ENCODE measurements at places on chromosomes 7 and 10.
A peak's percentile ranks its signal among the peaks of the same experiment; 100 is the strongest.

- DNase-seq: no peak
Observed at GRCh38 chr7:1694611-1695511, 24.8 kb downstream of the ELFN1 start.

- DNase-seq: no peak
Observed at GRCh38 chr10:76885816-76886215, 751.8 kb downstream of the KCNMA1 start.

GRCh38 chr7:85025312-85025756 lies 161.5 kb downstream of the SEMA3D start:
- DNase-seq: no peak

DNA sequence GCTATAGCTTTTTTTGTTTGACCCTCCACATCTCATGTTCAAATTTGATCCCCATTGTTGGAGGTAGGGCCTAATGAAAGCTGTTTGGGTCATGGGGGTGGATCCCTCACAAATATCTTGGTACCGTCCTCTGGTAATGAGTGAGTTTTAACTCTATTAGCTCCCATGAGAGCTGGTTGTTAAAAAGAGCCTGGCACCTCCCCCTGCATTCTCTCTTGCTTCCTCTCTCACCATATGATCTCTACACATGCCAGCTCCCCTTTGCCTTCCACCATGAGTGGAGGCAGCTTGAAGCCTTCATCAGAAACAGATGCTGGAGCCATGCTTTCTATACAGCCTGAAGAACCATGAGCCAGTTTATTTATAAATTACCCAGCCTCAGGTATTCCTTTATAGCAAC lies 43.0 kb upstream of the IMMP2L start:
- DNase-seq: no peak

- no peak for DNase-seq
Observed at GRCh38 chr7:28348636-28349035, 63.7 kb upstream of the CREB5 start.

DNA sequence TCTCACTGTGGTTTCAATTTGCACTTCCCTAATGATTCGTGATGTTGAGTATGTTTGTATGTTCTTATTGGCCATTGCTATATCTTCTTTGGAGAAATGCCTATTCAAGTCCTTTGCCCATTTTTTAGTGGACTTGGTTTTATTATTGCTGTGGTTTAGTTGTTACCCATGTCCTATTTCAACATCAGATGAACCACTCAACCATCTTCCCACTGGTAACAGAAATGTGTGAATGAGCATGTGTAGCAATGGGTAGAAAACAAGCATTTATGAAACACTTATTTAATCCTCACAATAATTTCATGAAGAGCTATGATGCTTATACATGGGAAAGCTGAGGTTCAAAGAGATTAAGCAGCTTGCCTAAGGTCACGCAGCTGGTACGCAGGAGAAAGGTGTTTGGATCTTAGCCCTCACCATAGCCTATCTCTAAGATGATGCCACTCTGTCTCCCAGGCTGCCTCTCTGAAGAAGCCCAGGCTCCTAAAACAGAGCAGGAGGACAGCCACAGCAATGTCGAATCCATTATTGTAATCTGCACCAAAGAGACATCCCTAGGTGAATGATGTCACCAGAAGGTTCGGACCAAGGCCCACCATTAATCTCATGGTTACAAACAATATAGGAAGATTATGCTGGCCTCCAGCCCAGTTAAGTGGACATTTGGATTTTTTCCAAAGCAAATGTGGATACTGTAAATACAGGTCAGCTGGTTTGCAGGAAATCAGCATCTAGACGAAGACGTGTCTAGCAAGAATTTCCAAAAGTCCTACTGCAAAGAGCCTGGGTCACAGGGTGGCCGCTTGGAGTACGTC lies 447.6 kb upstream of the ZMIZ1 start:
- DNase-seq: no peak

GRCh38 chr10:100670828-100671479 lies 74.4 kb upstream of the PAX2 start:
- DNase-seq: no peak

DNA sequence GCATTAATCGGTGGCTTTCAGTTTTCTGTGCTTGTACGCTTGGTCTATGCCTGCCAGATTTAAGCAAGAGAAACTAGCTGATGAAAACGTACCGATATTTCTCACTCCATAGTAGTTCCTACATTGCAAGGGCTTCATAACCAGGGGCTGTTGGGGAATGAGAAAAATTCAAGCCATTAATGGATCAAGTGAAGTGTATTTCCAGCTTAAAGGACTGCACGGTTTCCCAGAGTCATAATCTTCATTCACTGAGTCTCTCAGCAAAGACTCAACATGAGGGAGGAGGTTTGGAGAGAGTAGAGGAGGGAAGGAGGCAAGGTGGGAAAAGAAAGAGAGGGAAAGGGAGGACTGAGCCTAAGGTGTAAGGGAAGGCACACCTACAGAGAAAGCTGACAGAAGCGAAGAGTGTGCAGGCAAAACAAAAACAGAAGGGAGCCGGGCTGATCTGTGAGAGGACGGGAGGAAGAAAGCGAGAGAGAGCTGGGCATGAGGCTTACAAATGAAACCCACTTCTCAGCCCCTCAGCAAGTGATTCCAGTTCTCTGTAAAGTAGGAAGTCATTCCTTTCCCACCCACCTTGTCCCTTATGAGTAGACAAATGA lies 625 bp downstream of the GIMAP2 start:
- no peak for DNase-seq

GRCh38 chr10:22345301-22346095 lies at the start of gene SPAG6:
Gene SPAG6 (plus strand): TSS chr10:22345496. CDS start chr10:22345612, 116 bp downstream.
- peak; percentile 73 for DNase-seq

GRCh38 chr7:154484406-154484805 lies 432.2 kb downstream of the DPP6 start:
- no peak for DNase-seq

- DNase-seq: no peak
Observed at GRCh38 chr10:122286867-122287266, 15.8 kb downstream of the BTBD16 start.

DNA sequence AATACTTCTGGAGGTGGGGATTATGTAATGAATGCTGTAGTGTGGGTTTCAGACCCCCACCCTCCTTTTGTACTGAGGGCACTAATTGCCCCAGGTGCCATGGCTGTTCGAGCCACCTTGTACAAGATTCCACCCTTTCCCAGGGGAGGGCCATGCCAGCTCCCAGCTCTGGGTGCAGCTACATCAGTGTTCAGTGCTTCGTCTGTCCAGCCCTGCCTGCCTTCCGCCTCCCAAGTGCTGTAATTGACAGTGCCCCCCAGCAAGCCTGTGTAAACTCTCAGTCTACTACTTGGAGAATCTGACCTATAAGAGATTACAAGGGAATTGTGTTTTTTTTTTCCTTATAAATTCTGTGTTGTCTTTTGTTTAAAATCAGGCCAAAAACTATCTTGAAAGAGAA lies 33.0 kb downstream of the GTF2I start:
- DNase-seq: no peak

DNA sequence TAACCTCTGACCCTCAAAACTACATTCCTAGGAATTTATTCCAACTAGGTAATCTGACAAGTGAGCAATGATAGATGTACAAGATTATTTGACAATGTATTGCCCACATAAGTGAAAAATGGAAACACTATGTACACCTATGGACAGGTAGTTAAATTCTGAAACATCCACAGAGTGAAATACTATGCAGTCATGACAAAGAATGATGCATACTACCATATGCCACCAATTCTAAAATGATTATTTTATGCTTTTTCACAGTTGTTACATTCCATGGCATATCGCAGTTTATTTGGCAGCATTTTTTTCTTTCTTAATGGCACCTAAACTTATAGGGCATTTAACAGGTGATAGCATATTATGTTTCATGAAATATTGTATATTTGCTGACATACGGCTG lies 20.1 kb upstream of the TNPO3 start:
- DNase-seq: no peak

DNA sequence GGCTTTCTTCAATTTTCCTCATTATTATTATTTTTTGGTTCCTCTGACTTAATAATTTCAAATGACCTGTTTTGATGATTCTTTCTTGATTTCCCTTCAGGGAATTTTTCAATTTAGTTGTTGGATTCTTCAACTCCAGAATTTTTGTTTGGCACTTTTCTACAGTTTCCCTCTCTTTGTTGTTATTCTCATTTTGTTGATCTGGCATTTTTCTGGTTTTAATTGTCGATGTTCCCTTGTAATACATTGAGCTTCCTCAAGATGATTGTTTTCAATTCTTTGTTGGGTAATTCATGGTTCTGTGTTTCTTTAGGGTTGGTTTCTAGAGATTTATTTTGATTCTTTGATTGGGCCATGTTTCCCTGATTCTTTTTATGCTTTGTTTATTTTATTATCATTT lies 67.8 kb upstream of the DNAJC1 start:
- DNase-seq: no peak

DNA sequence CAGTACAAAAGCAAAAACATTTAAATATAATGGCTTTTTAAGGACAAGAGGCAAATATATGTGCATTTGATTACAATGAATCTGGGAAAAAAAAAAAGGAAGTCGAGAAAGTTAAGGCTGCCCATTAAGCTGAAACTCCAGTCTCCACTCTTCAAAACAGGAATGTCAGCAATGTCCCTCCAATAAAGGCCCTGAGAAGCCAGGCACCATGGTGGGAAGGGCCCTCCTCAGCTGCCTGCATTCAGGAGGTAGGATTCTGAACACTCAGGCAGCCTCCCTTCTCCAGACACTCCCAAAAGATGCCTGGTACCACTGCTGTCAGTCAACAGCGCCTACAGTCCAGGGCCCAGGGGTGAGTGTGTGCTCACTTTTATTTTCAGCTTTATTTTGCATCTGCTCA lies 121.3 kb upstream of the MGMT start:
- no peak for DNase-seq

DNA sequence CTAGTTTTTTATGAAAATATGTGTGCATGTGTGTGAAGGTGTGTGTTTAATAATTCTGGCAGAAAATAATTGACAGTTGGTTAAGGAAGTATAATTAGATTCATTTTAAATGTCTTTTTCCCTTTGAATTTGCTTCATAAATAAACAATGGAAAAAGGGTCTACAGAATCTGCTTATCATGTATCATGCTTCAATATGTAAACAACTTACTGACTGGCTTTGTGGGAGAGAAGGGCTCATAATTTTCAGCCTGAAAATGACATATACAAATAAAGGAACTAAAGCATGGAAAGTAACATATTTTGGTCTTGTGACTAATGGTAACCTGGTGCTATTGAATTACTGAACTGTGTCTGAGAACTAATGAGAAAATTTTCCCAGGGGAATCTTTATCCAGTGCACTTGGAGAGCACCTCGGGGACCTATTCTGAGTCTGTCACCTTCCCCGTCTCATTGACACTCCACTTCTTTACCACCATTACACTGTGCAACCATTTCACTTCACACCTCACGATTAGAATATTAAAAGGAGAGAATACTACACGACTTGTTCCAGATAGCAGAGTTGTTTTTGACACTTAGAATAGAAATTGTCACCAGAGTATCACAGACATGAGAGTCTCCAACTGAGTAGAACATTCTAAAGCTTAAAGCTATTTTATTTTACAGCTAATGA lies 298.6 kb downstream of the TFEC start:
- DNase-seq: no peak

- no peak for DNase-seq
Observed at GRCh38 chr7:33959676-33960075, 54.3 kb downstream of the BMPER start.

GRCh38 chr10:114307731-114308130 lies 68.7 kb downstream of the VWA2 start:
- DNase-seq: no peak

- no peak for DNase-seq
Observed at GRCh38 chr10:34697351-34698247, 117.5 kb downstream of the PARD3 start.

DNA sequence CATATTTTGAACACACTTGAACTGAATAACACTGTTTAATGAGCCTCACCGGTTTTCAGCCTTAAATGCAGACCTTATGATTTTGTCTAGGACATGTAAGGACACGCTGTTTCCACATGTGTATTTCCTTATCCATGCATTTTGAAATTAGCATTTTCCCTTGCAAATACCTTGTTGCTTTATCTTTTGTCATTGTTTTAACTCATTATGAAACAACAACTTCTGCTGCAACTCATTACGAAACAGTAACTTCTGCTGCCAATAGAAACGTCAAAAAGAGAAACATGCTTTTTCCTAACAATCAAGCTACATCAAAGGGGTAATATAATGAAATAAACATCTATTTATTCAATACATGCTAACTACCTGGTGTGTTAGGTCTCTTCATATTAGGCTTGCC lies 322.0 kb downstream of the AGMO start:
- no peak for DNase-seq

- peak; percentile 9 for DNase-seq
Observed at GRCh38 chr7:129160161-129160905, 15.8 kb downstream of the TSPAN33 start.

- no peak for DNase-seq
Observed at GRCh38 chr10:111246136-111246535, 169.3 kb downstream of the ADRA2A start.

GRCh38 chr7:15916681-15917380 lies 230.3 kb upstream of the MEOX2 start:
- DNase-seq: no peak

DNA sequence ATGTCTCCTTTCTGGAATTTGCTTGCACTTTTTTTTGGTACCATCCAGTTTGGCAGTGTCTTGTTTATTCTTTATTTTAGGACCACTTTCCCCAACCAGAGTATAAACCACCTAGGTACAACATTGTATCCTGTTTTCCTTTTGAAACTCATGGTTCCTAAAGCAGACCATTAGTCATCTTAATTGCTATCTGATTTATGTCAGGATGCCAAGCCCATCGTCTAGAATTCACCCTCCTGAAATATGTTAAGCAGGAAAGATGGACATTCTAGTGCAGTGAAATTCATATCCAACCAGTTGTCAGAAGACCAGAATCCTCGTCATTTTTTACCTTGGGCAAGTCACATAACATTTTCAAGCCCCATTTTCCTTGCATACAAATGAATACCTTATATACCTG lies 223.6 kb upstream of the KMT2E start:
- DNase-seq: no peak

DNA sequence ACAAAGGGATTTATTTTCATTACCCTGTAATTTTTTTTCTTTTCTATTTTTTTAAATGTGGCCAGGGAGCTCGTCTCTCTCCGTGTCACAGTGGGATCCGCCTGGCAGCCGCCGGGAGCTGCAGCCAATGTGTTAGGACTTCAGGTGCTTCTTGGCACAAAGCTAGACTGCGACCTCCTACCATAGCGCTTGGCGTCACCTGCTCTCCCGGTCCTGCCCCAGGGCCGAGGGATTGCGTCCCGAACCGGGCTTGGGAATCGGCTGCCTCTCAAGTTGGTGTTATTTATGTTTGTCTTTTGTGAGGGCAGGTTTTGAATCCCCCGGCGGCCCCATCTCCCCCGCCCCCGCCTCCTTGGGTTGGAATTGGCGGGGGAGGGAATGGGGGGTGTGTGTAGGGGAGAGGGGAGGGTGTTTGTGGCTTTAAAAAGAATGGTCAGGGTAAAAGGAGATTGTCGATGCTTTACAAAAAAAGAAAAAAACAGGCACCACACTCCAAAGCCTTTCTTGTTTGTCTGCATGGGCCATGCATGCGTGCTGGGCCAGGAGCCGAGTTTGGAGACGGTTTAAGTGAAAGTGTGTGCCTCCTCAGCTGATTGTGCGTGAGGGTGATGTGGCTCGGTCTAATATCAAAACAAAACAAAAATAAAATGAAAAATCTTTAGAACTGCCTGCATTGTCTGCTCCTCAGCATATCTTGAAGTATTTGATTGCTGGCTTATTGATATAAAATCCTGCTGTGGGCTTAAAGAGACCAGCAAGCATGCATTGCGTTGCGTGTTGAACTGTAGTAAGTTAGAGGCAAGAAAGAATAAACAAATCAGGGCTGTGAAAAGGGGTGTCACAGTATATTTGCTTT lies 1.2 kb downstream of the PPP1R9A start:
- peak; percentile 57 for DNase-seq

All from NCI-H187 (cell line).